ENCODE measurements at places on chromosomes 1 and 21. TPM values are rescaled to one million over a fixed set of nuclear protein-coding genes. Genes with fewer than 3 reads are reported as not detected.
A peak's percentile ranks its signal among the peaks of the same experiment; 100 is the strongest.

PTPN7 gene
- polyA plus RNA-seq = 1.3 TPM

KCNH1 gene
- 0.47 TPM for polyA plus RNA-seq

GRCh38 chr1:116323491-116323890 is 49.6 kb upstream of the ATP1A1 start:
- no peak for DNase-seq

- peak; percentile 72 for DNase-seq
Observed at GRCh38 chr21:32599091-32599490, 13.1 kb downstream of the CFAP298 start.

GRCh38 chr1:66282343-66282852 is 251.6 kb upstream of the SGIP1 start:
- DNase-seq = no peak

DNA sequence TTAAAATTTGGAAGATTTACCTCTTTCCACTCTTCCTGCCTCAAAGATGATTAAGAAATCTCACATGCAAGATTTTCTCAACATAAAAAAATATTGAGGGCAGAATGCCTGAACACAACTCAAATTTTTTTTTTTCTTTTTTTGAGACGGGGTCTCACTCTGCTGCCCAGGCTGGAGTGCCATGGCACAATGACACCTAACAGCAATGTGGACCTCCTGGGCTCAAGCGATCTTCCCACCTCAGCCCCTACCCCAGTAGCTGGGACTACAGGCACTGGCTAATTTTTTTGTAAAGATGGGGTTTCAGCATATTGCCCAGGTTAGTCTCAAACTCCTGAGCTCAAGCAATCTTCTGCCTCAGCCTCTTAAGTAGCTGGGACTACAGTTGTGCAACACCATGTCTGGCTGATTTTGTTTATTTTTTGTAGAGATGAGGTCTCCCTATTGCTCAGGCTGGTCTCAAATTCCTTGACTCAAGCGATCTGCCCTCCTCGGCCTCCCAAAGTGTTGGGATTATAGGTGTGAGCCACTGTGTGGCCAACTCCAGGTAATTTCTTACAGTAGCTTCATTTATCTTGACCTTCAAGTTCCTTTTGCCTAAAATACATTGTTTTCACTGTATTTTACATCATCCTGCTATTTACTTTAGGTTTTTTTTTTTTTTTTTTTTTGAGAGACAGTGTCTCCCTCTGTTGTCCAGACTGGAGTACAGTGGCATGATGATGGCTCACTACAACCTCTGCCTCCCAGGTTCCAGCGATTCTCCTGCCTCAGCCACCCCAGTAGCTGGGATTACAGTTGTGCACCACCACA is 10.4 kb downstream of the NUCKS1 start:
- no peak for DNase-seq

DNA sequence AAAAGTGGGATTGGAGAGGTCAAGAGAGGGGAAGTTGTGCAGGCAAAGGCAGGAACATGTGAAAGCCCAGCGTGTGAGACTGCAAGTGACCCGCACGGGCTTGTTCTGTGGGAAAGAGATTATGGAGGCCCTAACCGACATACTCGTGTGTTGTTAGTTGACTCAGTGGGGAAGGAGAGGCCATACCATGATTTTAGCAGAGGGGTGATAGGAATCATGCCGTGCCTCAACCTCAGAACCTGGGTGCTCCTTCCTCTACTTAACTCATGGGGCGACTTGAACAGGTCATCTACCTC is 19.3 kb downstream of the PGLYRP3 start:
- no peak for DNase-seq

- DNase-seq = no peak
Observed at GRCh38 chr1:234091876-234092275, 187.4 kb downstream of the SLC35F3 start.

GRCh38 chr1:67312615-67313014 is 4.9 kb downstream of the IL12RB2 start:
- DNase-seq = no peak

CGN gene
- polyA plus RNA-seq = 55.6 TPM

SRSF11 gene
- 553 TPM for polyA plus RNA-seq

- no peak for DNase-seq
Observed at GRCh38 chr1:226073184-226073950, 10.9 kb downstream of the H3-3A start.

DNA sequence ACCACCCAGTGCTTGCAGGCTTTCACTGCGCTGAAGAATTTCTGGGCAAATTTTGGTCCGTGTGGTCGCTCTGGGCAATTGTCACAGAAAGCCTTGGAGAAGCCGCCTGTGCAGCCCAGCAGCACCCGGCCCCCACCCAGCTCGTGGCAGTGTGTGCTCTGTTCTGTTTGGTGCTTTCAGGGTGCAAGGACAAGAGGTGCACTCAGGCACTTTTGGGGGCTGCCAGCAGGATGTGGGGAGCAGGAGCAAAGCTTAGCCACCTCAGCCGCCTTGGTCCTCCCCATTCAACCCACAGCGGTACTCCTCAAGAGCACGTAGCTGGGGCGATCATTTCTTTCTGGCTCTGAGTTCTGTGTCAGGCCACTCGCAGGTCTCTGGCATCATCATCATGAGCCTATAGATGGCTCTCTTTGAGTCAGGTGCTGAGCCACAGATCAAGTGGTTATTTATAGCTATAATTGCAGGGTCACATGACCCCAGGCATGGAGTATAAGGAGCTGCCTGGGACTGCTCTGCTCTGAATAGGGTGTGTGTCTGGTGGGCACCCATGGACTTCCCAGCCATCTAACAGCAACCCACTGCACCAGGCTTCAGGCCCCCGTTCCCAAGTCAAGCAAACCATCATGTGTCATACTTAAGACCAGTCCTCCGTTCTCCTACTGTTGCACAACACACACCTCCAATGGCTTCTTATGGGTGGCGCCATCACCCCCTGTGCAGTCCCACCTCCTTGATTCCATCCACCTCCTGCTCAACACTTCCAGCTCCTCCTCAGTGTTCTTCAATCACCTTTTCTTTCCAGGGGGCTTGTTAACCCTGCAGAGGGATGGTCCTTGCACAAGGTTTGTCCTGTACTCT is 18.1 kb upstream of the TENT5C start:
- DNase-seq = no peak

DNA sequence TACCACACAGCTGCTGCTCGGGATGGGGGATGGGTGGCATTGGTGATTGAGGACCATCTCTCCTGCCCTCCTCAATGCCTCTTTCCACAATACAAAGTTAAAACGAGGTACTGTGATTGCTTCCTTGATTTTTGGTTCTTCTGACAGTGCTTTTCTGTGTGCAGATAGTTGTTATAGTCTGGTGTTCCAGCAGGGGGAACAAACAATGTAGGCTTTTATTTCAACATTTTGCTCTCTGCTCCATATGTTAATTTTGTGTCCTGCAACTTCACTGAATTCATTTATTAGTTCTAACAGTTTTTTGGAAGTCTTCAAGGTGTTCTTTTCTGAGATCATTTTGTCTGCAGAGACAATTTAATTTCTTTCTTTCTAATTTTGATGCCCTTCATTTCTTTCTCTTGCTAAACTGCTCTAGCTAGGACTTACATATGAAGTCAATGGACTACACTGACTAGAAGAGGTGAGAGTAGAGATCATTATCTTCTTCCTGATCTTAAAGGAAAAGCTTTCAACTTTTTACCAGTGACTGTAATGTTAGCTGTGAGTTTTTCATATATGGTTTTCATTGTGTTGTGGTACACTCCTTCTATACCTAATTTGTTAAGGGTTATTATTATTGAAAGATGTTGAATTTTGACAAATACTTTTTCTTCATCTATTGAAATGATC is 45.4 kb downstream of the TNFSF18 start:
- DNase-seq = no peak

DNA sequence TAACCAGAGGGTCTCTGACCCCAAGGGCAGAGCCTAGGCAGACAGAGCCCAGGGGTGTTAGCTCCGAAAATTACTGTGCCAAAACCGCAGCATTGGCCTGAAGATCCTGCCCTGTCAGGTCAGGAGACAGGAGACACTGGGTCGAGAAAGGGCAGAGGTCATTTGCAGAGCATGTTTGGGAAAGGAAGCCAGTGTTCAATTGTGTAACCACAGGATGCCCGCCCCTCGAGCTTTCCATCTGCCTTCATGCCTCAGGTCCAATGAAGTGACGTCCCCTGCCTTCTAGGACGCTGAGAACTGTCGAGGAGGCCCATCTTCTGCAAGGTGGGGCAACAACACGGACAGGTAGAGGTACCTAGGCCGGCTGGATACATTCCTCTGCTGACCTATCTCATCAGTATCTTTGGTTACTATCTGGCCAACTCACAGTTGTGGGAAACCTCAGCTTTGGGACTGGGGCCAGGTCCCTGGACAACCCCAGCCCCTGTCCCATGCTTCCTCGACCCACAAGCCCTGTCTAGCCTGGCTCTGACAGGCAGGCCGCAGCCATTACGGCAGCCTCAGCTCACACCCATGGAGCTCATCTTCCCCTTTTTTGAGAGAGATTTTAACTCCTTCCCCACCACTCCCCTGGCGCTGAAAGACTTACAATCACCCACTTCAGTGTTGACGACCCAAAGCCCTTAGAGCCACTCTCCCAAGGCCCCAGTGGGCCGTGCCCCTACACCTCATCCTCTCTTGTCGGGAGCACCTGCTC is 1.3 kb downstream of the ARL8A start:
- no peak for DNase-seq

IFI44L gene
- polyA plus RNA-seq = 7.6 TPM
